ENCODE measurements at places on chromosomes 6 and 20.

- DNase-seq, result no peak
These were observed 71.0 kb upstream of the SIRPA start for GRCh38 chr20:1824181-1824580.

DNA sequence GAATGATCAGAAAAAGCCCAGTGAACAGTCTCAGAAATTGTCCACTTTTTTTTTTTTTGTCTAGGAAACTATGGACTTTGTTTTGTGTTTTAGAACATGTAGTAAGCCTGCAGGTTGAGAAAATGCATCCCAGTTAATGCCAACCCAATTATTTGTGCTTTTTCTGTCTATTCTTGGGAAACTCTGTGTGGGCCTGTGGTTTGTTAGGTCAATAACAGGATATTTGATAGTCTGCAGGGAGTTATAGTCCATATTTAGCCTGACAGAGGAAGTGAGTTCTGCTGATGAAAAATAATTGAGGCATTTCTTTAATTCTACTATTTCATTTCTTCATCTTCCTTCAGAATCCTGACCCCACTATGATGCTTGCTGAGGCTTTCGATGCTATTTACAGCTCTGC lies 154.0 kb upstream of the LAMP5 start:
- no peak for DNase-seq

- no peak for DNase-seq
These were observed 12.3 kb downstream of the PXT1 start for GRCh38 chr6:36430351-36430750.

DNA sequence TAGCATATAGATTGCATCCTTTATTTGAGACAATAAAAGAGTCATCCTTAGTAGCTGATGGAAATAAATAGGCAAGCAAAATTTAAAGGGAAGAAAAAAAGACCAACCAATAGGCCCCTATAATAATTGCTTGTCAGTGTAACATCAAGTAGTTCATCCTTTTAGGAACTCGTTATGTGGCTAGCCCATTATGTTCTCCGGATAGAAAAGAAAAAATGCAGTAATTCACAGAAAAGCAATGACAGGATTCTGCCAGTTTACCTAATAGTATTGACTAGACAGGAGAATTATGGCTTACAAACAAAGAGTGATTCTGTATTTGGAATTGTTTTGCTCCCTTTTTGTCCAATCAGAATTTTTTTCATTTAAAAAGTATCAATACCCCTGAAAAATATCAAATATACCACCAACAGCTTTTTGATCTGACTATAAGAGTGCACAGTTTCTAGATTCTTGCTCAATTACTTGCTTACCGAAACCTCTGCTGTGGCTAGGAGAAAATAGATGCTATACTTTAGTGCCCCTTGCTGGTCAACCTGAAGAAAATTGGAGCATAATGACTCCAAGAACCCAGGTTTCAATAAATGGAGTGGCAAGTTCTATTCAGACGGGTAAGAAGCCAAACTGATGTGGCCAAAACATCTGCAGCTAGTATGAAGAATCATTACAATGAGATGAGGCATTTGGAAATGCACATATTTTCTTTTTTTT lies 91.5 kb upstream of the SASH1 start:
- DNase-seq, result no peak

GRCh38 chr6:41445261-41445660 lies 100.9 kb upstream of the FOXP4 start:
- DNase-seq, result no peak

- no peak for DNase-seq
These were observed 27.8 kb downstream of the ACSS2 start for GRCh38 chr20:34904202-34904621.

GRCh38 chr20:52610749-52611148 lies 361.4 kb upstream of the TSHZ2 start:
- DNase-seq, result no peak

DNA sequence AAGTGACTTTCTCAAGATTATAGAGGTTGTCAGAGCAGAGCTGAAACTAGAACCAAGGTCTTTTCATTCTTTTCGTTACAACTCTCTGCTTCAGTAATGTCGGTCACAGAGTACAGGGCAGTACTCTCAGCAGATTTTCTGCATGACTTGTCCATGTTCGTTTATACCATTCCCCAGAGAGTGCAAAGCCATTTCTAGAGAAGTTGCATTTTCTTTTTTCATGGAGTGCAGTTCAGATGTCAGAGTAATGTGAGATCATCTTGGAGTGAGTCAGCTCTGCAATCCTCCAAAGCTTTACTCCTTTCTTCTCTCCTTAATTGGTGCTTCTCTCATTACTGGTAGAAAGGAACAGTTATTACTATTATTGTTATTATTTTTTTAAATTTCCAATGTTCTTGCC lies 115.6 kb upstream of the B3GAT2 start:
- DNase-seq, result no peak

DNA sequence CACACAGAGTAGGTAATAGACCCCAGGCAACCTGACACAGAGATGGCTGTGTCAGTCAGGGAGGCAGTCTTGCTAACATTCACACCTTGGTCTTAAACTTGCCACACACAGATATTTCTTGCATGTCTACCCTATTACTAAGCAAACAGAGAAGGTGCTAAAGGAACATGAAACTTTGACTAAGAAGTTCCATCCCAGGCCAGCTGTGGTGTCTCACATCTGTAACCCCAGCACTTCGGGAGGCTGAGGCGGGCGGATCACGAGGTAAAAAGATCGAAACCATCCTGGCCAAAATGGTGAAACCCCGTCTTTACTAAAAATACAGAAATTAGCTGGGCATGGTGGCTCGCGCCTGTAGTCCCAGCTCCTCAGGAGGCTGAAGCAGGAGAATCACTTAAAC lies 222.4 kb upstream of the JARID2 start:
- DNase-seq, result no peak

DNA sequence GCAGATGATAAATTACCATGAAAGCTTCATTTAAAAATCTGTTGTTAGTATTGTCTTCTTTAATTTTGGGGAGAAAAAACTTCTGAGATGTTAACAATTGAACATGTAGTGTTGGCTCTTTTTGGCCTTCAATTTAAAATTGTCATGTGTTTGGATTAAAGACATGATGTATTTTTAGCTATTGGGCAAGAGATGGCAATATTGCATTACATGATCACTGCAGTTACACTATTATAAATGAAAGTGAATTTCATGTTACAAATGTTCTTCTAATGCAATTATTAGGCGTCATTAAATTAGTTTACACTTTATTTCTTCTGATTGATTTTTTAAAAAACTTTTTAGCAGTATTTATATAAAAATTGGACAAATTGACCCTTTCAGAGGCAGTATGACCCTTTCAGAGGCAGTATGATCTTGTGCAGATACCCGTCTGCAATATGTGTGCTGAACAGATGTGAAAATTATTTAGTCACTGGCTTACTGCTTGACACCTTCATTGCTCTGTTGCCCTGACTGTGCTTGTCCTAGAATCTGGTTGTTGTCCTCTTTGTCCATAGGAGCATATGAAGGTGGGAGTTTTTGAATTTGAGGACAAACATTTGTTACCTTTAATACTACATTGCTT lies 25.8 kb downstream of the CDKAL1 start:
- no peak for DNase-seq

- no peak for DNase-seq
These were observed 106.2 kb downstream of the KIF13A start for GRCh38 chr6:17881085-17881858.

- peak; percentile 71 for DNase-seq
These were observed 40.1 kb downstream of the TRAF3IP2 start for GRCh38 chr6:111565326-111566221.

DNA sequence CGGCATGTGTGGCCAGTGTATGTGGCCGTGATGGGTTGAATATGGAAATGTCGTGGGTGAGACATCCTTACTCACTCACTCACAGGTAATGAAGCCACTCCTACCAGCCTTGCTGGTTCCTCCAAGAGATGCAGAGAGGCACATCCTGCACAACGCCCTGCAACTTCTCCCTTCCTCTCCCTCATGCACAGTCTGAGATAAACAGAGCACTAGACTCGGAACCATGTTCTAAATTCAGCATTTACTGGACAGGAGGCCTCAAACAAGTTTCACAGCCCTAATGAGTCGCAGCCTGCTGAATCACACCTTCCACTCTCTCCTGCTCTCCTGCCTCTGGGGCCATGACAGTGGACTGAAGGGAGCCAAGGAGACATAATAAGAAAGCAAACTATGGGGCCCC lies 91.2 kb downstream of the ISM1 start:
- no peak for DNase-seq

DNA sequence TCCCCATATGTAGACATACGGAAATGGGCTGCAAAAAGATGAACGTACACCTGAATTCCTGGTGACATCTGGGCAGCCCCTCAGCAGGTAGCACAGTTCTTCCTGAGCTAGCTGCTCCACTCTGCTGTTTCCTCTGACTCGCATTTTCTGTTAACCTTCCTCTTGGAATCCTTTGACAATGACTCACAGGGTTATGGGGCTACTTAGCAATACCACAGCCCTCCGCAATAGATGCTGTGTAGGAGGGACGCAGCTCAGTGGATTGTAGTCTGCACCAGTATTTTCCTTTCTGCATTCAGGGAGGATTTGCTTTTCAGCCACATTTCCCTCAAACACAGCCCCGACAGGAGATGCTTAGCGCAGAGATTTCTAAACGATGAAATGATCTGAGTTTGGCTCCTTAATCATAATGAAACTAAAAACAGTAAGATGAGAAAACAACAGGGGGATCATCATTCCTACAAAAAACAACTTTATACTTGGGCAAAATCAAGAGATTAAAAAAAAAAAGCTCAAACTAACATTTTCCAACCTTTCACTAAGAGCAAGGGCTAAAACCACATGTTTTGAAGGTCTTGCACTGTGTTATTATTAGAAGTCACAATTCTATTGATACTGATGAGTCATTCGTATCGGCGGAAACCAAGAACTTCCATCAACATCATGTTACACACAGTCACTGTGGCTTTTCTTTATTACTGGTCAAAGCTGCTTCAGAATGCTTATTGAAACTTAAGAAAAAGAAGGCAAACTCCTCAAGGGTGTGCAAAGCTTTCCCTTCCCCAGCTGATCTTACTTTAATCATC lies 12.2 kb downstream of the BACH2 start:
- no peak for DNase-seq

- DNase-seq, result no peak
These were observed 109.7 kb downstream of the BANF2 start for GRCh38 chr20:17809362-17810061.

DNA sequence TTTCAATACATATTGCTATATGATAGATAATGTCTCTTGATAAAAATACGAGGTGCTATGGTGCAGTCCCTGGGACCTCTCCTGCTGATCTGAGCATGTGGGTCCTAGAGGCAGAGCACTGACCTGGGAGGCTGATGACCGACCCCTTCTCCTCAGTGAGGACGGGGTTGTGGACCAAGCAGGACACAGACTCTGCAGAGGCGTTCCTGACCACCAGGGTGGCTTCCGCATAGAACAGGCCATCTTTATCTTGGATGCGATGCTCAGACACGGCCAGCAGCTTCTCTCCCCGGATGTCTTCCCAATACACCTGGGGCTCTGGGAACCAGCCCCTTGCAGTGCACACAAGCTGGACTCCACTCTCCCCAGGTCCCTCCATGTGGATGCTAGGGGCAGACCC lies 4.2 kb downstream of the BTNL2 start:
- DNase-seq, result no peak

- DNase-seq, result peak; percentile 15
These were observed 672 bp downstream of the CARMIL1 start for GRCh38 chr6:25279748-25280343.

DNA sequence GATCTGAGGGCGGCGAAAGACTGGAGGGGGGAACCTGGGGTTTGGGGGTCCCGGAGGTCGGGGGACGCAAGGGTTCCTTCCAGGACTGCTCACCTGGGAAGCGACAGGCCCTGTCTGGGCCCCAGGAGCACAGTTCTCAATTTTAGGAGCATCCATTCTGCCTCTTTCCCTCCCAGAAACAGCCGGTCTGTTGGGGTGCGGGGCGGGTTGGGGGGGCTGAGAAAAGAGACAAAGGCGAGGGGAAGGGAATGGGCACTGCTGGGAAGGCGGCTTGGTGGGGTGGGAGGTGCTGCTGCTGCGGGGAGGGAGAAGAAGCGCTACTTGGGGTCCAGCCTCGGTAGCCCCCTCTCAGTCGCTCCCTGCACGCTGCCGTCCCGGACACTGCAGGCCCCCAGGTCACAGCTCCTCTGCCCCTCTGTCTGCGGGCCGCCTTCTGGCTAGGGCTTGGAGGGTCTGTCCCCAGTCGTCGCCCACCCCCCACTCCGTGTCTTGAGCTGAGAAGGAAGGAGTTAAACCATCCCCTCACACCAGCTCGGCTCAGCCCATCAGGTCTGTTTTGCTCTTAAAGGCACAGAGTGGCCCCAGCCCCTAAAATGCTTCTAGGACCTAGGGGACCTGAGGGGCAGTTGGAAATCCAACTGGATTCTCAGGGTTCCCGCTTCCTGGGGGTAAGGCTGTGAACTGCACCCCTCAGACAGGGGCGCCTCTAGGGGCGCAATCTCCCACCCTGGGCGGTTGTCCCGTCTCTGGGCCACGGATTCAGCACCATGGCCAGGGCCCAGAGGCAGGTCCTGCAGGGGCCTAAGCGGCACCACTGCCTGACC lies 690 bp downstream of the GDAP1L1 start:
- DNase-seq, result peak; percentile 52

DNA sequence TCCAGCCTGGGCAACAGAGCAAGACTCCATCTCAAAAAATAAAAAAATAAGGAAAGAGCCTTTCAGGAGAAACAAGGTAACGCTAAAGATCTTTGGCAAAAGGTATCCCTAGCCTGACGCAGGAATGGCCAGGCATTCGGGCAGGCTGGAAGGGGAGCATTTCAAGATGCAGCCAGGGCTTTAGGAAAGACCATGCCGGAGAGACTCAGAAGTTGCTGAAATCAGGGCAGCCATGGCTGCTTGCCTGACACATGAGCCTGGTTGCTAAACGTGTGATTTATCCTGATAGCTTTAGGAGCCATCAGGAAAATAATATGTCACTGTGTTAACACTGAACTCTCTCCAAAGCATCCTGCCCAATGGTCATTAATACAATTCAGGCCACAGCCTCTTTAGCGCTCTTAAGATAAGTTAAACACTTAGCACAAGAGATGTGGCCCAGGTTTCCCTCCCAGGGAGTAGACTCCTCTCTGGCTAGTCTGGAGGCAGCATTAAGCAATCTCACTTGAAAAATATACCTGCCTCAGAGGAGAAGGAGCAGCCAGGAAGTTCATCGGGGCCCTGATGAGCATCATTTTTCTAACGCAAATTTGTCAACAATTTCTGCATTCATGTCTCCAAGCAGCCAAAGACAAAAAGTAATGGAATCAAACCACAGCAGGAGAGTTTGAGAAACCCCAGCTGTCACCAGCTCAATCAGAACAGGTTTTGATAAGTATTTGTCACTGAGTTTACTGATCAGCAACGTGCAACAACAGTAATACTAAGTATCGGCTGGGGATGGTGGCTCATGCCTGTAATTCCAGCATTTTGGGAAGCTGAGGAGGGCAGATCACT lies 200.0 kb downstream of the ZMYND8 start:
- no peak for DNase-seq

DNA sequence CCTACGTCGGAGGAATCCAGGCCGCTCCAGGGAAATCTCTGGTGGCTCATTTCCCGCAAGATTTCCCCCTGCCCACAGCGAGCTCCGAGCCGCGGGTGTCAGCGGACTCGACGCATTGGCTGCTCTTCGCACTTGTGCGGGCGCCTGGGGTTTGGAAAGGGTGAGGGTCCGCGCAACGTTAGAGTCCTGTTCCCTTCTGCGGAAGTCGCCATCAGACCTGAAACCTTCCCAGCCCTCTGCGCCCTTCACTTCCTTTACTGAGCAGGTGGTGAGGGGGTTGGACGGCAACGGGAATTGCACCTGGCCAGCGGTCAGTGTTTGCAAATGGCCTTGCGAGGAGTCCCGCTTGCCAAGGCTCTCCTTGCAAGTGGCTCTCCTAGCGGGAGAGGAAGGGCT lies 8.4 kb downstream of the PAX1 start:
- no peak for DNase-seq

GRCh38 chr6:96649926-96650325 lies 87.0 kb downstream of the FHL5 start:
- DNase-seq, result no peak

All from germinal center (tissue), 1 donor.